ENCODE measurements at places on chromosomes 3 and 15.

DNA sequence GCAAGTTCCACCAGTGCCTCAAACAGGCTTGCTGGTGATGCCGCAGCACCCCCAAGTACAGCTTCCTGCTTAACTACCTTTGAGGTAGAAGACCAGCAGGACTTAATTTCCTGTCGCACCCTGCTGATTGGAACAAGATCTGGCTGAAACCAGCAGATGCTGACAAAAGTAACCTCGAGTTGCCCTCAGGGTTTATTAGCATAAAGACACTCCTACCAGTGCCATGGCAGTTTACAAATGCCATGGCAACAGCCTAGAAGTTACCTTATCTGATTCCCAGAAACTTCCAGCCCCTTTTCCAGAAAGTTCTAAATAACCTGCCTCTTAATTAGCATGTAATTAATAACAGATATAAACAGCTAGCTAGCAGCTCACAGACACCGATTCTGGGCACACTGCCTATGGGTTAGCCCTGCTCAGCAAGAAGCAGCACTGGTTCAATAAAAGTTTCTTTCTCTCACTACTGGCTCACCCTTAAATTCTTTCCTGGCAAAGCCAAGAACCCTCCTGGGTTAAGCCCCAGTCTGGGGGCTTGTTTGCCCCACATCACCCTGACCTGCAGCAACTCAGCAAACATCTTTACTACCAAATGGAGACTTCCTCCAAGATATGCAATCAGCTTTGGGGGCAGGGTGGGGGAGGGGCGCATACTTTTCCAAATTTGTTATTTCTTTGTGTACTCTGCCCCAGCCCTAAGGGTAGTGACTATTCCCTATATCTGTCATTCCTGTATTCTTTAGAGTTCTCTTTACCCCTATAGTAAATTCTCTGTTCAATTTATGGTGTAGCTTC, 54.2 kb downstream of the MAP4 start:
- peak; percentile 38 for DNase-seq

DNA sequence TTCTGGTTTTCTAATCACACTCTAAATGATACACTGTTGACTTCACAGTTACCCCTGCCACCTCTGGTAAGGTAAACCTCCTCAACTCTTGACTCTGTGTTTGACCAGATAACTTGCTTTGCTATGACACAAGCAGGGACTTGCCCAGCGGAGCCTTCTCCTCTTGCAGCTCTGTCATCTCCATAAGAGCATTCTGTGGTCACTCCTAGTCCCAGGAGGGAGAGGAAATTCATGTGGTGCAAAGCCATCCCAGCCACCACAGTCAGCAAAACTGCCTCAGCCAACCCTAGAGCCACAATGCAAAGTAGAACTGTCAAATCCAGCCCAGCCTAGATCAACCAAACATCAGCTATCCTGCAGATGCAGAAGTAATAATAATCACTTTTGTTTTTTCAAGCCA, 144.7 kb upstream of the GADL1 start:
- peak; percentile 47 for DNase-seq

DNA sequence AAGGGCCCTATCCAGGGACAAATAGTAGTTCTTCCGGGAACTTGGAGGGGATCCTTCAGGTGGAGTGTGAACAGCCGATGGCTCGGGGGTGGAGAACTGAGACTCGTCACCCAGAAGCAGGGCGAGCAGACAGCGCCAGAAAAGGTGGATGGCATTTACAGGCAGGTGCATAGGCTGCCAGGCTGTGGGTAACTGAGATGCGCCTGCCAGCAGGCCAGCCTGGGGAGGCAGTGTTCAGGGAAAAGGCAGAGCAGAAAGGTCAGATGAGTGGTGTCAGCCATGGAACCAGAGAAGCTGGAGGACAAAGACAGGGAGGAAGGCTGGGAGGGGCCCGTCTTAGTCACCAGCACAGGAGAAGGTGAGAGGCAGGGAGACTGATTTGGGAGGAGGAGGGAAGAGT, 53.0 kb upstream of the SEC22A start:
- DNase-seq: no peak

- peak; percentile 82 for DNase-seq
These were observed 2.3 kb upstream of the HAPLN3 start for GRCh38 chr15:88897456-88898194.

DNA sequence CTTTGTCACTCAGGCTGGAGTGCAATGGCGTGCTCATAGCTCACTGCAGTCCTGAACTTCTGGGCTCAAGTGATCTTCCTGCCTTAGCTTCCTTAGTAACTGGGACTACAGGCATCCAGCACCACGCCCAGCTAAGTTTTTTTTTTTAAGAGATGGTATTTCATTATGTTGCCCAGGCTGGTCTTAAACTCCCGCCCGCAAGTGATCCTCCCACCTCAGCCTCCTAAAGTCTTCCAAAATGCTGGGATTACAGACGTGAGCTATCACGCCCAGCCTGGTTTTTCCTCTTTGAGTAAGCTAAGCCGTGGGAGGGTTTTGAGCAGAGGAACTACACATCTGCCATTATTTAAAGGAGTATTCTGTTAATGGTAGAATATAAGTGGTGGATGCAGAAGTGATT, 7.4 kb upstream of the LRRFIP2 start:
- no peak for DNase-seq

DNA sequence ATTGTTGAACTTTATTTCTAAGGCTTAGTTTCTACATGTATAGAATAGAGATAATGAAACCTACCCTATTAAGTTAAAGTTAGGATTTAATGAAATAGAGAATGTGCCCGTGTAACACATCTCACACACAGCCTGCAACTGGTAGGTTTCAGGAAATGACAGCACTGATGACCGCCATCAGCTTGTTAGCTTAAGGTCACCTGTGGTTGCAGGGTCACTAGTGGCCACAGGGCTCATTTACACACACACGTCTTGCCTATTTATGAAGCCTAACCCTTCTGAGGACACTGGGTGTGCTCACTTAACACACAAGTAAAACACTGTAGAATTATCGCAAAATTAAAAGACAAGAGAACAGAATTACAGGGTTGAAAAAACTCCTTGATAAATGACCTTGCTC, 20.1 kb downstream of the CHRM5 start:
- DNase-seq: peak; percentile 53

GRCh38 chr3:29281344-29282241, 722 bp downstream of the RBMS3 start:
- DNase-seq: peak; percentile 81

DNA sequence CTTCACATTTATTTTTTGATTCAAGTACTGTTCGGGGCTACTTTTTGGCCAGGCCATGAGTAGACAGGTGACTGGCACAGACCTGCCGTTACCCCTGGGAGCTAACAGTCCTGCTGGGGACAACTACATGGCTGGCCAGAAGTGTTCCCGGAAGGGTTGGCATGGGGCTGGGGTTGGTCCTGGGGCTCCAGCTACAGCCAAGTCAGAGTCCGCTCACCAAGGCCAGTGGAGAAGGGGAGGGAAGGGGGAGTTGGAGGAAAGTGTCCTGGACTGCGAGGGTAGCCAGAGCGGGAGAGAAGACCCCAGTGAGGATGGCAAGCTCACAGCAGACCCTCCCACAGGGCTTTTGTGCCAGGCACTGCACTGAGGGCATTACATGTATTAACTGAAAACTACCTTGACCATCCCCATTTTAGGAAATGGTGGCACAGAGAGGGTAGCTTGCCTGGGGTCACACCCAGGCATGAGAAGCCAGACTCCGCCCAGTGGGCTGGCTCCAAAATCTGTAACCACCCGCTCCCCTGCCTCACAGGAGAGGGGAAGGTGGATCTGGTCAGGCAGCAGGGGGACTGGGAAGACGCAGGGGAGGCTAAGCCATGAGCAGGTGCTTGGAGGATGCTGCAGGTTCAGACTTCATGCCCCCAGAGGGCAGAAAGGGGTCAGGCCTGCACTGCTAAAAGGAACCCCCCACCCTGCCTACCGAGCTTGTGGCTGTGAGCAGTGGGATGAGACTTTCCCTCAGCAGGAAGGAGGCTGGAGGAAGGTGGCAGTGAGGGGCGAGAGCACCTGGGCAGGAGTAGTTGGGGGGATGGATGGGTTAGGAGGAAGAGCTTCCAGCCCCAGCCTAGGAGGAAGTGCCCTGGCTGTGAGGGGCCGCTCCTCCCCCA, 38.3 kb upstream of the ESYT3 start:
- DNase-seq: no peak

DNA sequence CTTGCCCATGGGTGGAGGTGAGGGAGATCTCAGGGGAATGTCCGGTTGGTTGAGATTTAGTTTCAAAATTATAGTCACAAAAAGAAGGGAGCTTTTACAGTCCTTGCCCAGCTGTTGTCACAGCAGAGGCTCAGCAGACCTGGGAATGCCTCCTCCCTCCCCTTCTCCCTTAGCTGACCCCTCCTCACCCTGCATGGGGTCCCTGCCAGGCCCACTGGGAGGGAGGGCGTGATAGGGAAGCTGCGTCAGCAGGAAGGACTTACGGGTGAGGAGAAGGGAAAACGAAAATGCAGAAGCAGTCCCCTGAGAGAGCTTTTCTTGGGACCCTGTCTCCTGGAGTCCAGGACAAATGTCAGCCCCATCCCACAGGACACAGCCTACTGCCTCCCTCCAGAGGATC, 18.9 kb downstream of the SCN5A start:
- no peak for DNase-seq

GRCh38 chr3:160133757-160134156, 91.5 kb upstream of the C3orf80 start:
- peak; percentile 88 for DNase-seq

GRCh38 chr3:186529201-186529999, 14.8 kb downstream of the CRYGS start:
- no peak for DNase-seq

DNA sequence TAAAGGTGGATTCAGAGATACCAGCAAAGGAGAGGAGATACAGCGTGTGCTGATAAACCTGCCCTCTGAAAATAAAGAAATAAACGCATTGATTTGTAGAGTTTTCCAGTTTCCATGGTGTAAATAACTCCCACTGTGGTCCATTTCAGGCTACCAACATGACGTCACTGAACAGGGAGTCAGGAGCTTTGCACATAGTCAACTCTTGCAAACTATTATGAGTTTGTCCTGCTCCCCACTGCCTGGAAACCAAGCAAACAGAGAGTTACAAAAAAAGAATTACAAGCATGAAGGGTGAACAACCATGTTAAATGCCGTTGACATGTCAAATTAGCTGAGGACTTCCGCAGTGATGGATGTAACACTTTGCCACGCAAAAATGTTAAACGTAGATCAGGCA, 70.4 kb upstream of the GATA2 start:
- DNase-seq: no peak

GRCh38 chr3:54968546-54969172, 40.8 kb upstream of the LRTM1 start:
- no peak for DNase-seq

DNA sequence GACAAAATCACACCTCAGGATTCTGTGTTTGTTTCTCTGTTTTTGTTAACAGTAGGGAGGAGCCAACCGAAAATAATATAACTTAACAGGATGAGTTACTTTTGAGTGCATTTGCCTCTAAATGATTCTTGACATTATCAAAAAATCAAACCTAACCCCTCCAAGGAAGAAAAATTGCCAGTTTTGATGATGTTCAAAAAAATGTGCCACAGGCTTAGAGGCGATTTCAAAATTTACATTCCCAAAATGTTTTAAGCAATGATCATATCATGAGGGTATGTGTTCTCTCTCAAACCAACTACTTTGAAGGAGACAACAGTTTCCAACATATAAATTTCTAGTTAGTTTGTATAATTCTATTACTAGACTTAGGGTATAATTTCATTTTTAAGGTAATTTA, 6.7 kb downstream of the VGLL3 start:
- no peak for DNase-seq

DNA sequence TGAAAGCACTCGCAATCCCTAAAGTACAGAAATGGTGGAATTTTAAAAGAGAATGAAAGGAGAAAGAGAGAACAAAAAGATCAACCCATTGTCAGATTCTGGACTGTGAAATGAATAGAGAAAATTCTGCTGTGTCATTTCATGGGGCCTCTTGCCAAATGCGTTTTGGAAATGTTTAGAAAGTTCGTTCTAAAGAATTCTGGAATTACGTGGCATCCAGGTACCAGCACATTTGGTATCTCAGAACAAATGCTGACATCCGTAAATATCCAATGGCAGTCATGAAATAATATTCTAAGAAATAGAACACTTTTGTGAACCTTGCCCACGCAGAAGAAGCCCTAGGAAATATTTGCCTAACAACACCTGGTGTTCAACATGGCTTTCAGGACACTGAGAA, 219.2 kb downstream of the P3H2 start:
- no peak for DNase-seq

DNA sequence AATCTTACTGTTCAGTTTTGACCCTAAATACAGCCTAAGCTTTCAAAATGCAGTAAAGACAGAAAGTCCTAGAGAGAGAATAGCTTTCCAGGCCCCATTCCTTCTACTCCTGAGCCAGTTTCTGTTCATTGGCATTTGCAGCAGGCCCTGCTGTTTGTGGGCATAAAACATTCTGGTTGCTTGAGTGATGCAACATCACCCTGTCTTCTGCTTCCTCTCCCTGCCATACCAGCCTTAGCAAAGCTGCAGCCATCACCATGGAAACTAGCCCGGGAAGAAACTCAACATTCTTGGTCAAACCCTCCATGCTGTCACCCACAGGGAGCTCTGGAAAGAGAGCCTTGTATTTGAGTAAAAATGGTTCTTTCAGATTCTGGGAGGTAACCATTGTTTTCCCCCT, 325.7 kb downstream of the MAGI1 start:
- DNase-seq: peak; percentile 55

DNA sequence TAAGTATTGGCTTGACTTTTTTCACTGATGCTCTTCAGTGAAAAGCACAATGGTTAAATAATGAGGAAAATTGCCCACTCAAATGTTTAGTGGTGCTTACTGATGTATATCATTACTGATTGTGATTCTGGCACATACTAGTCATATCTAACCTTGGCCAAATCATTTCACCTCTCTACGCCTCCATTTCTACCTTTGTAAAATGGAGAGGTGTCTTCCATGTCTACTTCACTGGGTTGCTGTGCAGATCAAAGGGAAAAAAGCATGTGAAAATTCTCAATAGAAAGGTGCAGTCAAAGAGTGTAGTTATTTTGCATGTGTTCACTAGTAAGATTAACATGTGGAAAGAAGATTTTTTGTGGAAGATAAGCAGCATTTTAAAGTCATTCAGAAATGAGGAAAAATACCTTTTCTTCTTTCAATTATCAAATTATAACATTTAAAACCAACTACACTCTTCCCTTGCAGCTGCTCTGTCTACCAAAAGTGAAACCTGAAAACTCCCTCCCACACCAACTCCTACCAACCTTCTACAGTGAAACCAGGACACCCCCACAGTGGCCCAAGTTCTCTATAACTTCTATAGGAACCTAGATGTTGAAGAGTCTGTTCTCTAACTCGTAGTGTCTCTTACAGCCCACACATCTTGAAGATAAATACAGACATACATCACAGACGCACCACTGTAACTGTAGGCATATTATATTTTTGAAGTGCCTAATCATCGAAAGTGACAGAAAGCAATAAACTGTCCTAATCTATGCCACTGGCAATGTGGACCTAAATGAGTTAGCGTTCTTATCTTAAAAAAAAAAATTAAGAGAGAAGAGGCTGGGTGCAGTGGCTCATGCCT, 1.4 kb downstream of the CD200R1 start:
- no peak for DNase-seq

- no peak for DNase-seq
These were observed 63.8 kb upstream of the XCR1 start for GRCh38 chr3:46091046-46091445.

GRCh38 chr3:119562307-119562961, 3.0 kb upstream of the CD80 start:
- DNase-seq: peak; percentile 30

- peak; percentile 2 for DNase-seq
These were observed 4.3 kb upstream of the OR5H6 start for GRCh38 chr3:98259707-98260106.

- no peak for DNase-seq
These were observed 8.6 kb downstream of the PAK6 start for GRCh38 chr15:40247406-40247971.
